CD4-positive, alpha-beta T cell treated with Interleukin-17A for 1 hour (primary cell): ENCODE measurements at places on chromosomes 1 and 21.

- DNase-seq, result no peak
These were observed 22.5 kb upstream of the KCNE1 start for GRCh38 chr21:34534522-34534921.

DNA sequence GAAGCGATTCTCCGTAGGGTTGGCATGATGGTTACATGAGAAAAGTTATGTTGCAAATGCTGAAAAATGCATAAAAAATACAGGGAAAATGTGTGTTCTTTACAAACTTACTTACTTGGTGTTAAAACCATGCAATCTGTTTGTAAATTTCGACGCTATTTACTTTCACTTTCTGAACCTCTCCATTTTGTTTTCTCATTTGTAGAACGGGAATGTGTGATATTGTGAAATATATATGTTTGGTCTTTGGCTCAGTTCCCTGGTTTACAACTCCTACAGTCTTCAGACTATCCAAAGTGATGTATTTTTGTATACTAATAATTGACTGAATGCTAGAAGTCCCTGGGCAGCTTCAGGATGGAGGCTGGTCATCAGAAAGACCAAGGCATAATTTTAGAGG is 982.3 kb downstream of the ADGRL2 start:
- DNase-seq, result no peak

- DNase-seq, result no peak
These were observed 52.5 kb downstream of the MRPL37 start for GRCh38 chr1:54252371-54252936.

DNA sequence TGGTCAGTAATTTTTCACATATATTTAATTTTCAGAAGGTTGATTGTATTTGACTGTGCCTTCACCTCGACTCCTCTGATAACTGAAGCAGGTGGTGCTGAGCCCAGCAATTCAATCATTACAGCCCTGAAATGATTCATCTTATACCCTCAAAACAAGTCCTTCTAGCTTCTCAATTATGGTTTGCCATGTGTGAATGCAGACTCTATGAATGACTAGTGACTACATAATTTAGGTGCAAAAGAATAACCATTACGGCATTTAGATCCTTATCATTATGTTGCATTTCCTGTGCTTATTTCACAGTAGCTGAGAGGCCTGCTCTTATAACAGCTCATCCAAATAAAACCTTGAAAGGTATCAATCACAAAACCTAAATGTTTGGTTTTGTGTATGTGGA is 54.0 kb upstream of the COL11A1 start:
- DNase-seq, result no peak

DNA sequence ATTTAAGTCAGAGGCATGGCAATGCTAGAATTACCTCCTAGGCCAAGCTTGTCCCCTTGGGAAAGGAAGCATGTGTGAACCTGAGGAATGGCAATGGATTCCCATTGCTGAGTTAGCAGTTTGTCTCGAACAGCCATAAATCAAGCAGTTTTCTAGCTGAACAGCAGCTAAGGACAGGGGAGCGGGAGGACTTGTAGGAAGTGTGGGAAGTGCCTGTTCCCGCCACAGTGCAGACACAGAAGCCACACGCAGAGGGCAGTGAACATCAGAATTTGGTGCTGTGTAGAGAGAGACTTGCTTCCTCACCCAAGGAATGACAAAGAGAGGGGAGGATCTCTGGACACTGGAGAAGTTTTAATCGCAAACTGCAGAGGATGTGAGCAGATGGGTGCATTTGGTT is 3.8 kb downstream of the PHGDH start:
- DNase-seq, result no peak

DNA sequence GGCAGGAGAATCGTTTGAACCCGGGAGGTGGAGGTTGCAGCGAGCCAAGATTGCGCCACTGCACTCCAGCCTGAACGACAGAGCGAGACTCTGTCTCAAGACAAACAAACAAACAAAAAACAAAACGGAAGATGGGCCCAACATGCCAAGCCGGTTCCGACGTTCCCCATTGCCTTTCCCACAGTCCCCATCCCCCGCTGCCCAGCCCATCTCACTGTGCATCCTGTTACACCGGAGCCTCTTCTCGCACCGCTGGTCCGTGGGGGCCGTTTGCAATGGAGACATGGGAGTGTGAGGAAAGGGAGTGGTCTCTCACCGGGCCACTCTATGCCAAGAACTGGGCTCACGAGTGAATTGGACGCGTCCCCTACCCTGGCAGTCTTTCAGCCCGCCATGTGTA is 1.3 kb upstream of the CFAP74 start:
- DNase-seq, result no peak

DNA sequence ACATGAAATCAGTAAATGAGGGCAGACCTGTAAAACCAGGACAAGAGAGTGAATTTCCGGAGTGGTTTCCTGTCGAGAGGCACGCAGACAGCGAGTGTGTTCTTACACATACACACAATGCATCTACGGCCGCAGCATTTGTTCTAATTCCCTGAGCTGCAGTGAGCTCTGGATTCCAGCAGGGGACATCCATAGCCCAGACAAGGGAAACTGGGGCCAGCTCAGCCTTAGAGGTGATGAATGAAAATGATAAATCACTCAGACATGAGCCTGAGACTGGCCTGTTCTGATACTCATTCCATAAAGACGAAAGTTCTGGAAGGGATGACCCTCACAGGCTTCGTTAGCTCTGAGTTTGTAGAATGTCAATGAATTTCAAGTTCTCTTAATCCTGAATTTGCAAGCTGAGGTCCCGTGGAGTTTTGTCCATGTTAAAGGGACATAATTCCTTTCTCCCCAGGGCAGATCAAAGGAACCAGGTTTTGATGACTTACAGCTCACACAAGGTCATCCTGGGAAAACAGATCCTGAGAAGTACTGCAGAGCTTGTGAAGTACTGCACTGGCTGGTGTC is 207.9 kb upstream of the C1orf87 start:
- peak; percentile 2 for DNase-seq

- no peak for DNase-seq
These were observed 18.8 kb downstream of the SLC41A1 start for GRCh38 chr1:205794011-205794730.

DNA sequence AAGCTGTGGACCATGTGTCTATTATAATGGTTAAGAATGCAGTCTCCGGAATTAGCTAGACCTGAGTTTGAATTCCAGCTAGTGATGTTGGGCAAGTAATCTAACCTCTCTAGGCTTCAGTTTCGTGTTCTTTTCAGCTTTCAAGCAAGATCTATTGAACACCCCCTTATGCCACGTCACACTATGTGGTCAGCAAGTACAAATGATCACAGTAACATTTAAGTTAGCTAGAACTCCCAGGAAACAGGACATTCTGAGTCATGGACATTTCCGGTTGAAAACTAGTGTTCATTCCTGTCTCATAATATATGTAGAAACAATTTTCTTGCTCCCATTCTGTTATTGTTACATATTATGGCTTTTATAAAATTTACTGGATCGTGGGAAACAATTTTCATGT is 34.0 kb upstream of the NHLH2 start:
- no peak for DNase-seq

DNA sequence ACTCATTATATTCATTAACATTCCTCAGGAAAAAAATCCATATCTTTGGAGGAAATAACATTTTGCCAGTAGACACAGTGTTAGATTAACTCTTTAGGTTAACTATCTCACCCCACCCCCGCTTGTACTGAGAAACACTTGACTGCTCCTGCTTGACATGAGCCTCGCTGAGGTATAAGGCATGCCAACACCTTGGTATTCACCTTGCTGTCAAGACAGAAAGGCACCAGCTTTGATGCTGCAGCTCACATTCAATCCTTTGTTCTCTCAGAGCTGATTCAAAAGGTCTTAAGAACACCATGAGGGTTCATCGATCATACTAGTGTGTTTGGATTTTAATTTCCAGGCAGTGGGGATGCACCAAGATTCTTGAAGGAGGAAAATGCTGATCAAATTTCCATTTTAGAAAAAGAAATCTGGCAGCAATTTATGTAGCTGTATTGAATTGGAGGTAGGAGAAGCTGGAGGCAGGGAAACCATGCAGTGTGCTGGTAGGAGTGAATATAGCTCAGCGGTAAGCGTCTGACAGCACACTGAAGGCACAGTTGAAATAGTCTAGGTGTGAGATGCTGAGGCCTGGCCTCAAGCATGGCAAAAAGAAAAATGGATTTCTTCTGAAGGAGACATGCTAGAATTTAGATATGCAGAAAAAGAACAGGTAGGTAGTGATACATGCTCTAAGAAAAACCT is 108.0 kb upstream of the ST6GALNAC5 start:
- no peak for DNase-seq

GRCh38 chr1:27596261-27596660 is 7.7 kb downstream of the AHDC1 start:
- no peak for DNase-seq

- peak; percentile 63 for DNase-seq
These were observed 1.5 kb downstream of the PLK3 start for GRCh38 chr1:44801491-44802305.

GRCh38 chr1:25715888-25716287 is 84.1 kb upstream of the SELENON start:
- DNase-seq, result no peak

DNA sequence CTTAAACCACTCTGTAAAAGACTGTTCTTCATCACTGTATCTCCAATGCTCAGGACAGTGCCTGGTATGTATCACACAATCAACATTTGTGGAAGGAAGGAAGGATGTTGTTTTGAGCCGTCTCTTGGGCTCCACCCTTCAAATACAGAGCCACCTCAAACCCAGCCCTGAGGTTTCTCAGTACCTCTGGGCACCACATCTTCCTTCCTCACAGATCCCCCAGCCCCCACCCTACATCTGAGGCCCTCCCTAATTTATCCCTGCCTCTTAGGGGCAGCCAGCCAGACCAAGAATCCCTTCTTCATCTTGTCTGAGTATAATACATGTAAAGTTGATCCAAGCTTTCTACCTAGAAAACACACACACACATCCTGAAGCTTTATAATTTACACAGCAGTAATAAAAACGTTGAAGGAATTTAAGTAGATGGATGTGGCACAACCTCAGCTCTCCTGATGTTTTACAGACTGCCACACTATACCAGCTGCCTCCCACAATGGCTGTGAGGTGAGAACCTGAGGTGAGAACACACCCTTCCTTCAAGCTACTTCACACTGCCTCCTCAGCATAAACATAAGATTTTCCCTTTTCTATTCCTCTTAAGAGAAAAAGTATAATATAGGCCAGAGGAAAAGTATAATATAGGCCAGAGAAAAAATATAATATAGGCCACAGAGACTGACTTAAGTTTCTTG is 48.5 kb downstream of the CDC7 start:
- peak; percentile 62 for DNase-seq

- no peak for DNase-seq
These were observed 67.2 kb downstream of the CD46 start for GRCh38 chr1:207818971-207819451.
